ENCODE measurements at places on chromosomes 4 and X.

- no peak for DNase-seq
Observed at GRCh38 chr4:82247629-82248028, 126.2 kb downstream of the HNRNPD start.

DNA sequence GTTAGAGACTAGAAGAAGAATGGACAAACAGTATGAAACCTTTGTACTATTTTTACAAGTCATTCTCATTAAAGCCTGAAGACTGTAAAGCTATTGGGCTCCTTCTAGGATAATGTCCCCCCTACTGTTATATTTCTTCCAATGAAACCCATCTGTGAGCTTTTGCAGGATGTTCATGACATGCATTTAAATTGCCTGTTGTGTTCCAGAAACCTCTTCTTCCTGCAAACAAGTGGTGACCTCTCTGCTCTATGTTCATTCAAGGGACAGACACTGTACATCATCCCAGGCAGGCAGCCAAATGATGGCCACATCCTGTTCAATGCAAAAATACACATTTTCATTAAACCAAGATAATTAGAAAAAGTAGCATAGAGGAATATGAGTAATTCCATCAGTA, 128.0 kb downstream of the C4orf33 start:
- no peak for DNase-seq

DNA sequence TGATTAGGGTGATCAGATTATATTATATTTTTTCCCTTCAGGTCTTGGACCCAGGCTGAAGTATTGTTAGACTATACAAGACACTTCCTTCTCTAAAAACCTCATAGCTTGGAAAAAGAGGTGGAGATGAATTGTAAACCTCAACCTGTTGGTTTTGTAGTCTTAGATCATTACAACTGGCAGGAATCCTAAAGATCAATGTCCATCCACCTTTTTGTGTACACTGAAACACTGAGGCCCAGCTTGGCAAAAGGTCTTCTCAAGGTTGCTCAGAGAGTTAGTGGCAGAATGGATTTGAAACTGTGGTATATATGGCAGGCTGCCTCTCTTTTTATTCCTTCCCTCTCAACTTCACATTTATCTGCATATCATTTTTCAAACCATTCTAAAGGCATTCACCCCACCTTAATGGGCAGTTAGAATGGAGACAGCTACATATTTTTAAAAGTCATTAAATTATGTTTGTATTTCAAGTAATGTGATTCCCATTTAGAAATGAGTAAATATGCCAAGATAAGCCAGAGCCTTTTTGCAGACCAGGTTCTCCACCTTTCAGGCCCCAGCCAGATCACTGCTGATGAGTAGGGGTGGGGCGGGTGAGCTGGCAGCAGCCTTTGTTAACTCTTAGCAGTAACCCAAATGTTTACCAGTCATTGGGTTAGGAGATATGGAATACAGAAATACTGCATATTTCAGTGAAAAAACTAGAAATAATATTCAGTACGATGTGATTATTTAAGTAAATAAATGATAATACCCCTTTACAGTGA, 243.2 kb upstream of the F9 start:
- DNase-seq: no peak

DNA sequence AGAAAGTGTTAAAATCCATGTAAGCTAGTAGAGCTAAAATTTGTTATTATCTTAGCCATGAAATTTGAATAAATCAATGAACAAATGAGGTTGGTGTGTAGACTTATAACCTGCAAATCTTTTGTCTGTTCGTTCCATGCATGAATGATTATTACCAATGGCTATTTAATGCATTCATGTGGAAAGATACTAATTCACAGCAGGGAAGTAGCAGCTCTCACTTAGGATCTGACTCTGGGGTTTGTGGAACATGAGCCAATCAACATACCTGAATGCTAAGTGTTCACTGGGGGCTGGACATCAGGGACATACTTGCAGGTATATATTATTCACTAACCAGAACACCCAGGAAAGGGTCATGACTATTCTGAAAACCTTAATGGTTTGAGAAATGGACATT, 444.1 kb downstream of the STIM2 start:
- DNase-seq: no peak

DNA sequence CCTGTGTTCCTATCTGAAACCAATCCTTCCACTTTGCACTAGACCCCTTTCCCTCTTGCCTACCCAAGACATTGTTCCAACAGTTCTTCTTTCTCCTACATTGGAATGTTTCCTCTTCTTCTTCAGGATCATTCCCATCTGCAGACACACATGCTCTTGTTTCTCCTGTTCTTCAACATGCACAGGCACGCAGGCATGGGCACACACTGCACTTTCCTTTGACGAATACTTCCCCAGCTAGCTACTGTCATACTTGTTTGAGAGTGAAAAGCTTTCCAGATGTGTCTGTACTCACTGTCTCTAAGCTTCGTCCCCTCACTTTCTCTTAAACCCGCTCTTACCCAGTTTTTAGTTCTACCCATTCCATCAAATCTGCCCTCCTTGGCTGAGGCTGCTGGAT, 31.8 kb upstream of the ERVMER34-1 start:
- no peak for DNase-seq

GRCh38 chrX:39928704-39929378, 168.9 kb downstream of the BCOR start:
- no peak for DNase-seq

- no peak for DNase-seq
Observed at GRCh38 chr4:140048419-140048995, 105.5 kb downstream of the MAML3 start.

DNA sequence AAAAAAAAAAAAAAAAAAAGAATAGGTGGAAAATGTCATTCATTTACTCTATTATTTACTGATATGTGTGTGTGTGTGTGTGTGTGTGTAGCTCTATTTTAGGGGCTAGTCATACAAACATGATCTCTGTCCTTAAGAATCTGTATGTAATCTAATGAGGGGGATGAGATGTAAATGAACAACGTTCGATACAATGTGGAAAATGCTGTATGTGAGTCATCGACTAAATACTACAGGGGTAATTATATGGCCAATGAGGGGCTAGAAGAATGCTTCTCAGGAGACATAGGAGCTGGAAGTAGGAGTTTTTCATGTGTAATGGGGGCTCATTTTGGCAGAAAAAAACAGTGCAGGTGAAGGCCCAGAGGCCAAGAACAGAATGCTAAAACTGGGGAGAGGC, 41.9 kb downstream of the LEF1 start:
- DNase-seq: no peak

- no peak for DNase-seq
Observed at GRCh38 chrX:134761788-134762187, 103.5 kb upstream of the PLAC1 start.

GRCh38 chrX:41982953-41983352, 59.6 kb upstream of the CASK start:
- no peak for DNase-seq

DNA sequence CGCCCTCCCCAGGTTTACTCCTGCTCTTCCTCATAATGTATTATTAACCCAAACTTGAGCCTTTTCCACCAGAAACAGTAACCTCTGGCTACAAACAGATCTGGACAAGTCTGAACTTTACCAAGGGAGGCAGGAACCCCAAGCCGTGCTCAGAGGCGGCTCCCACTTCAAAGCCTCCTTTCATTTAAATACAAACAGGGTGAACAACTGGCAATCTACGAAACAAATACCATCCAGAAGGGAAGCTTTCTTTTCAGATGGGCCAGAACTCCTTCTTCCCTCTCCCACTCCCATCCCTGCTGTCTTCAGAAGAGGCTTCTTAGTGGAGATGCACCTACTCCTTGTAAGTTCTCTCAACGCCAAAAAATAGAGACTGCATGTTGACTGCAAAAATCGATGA, 2.1 kb upstream of the GPC4 start:
- DNase-seq: no peak

DNA sequence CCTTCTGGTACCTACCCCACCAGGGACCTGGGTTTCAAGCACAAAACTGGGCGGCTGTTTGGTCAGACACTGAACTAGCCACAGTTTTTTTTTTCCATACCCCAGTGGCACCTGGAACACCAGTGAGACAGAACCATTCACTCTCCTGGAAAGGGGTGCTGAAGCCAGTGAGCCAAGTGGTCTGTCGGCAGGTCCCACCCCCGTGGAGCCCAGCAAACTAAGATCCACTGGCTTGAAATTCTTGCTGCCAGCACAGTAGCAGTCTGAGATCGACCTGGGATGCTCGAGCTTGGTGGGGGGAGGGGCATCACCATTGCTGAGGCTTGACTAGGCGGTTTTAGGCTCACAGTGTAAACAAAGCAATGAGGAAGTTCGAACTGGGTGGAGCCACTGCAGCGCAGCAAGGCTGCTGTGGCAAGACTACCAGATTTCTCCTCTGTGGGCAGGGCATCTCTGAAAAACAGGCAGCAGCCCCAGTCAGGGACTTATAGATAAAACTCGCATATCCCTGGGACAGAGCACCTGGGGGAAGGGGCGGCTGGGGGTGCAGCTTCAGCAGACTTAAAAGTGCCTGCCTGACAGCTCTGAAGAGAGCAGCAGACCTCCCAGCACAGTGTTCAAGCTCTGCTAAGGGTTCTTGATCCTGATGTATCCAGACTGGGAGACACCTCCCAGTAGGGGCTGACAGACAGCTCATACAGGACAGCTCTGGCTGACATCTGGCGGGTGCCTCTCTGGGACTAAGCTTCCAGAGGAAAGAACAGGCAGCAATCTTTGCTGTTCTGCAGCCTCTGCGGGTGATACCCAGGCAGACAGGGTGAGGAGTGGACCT, 223.0 kb downstream of the COX18 start:
- no peak for DNase-seq

DNA sequence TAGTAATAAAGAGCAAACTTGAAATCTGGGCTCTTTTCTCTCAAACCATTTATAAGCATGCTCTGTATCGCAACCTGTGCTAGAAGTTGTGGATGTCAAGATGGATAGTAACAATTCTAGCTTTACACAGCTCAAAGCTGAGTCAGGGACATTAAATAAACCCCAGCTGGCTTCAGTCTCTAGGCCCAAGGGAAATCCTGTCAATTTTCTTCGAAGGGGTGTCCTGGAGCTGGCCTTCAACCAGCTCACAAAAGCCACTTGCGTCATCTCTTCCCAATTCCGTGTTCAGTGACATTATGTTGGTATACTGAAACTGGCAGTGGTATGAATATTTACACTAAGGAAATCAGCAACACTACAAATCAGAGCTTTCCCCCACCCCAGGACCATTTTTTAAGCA, 89.8 kb upstream of the PRKG2 start:
- no peak for DNase-seq

DNA sequence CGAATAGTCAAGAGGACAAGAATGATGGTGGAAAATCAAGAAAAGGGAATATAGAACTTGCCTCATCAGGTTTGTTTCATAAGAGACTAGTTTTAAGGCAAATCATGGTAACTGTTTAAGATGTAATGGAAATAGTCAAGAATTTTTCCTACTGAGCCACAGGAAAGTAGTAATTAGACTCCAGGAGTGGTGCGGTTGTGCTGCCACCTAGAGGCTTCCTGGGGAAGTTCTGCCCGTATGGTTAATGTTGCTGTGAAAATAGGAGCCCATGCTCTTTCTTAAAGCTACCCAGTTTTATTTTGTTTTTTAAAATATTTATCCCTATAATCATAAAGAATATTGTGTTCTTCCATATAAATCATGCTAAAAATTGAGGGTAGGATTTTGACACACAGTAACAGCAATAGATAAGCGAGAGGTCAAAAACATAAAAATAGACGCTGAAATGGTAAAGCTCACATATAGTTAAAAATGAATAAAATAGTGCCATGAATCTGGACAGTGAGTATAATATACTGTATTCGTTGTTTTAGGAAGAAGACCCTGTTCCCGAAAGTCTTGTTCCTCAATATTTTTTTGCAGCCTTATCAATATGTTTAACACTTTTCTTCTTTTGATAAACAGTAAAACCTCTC, 87.0 kb downstream of the PHOX2B start:
- peak; percentile 83 for DNase-seq

GRCh38 chrX:154457491-154458115, 478 bp upstream of the PLXNA3 start:
- DNase-seq: no peak

GRCh38 chr4:168336837-168337549, 18.4 kb upstream of the DDX60 start:
- DNase-seq: no peak

DNA sequence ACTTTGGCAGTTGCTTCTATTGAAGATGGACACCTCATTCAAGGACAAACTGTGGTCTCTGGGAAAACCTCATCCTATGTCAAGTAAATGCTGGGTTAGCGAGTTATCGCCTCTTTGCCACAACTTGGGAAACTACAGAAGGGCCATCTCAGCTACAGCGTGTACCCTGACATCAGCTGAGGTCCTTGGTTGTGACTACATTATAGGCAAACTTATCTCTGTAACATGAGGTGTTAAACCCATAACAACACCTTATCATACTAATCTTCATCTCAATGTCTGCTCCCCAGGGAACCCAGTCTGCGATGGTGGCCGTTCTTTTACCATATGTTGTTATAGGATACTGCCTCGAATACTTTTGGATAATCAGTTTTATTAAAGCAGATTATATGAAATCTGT, 1862.7 kb downstream of the STIM2 start:
- no peak for DNase-seq

- no peak for DNase-seq
Observed at GRCh38 chrX:71650333-71650969, 16.9 kb upstream of the LOC101059915 start.

DNA sequence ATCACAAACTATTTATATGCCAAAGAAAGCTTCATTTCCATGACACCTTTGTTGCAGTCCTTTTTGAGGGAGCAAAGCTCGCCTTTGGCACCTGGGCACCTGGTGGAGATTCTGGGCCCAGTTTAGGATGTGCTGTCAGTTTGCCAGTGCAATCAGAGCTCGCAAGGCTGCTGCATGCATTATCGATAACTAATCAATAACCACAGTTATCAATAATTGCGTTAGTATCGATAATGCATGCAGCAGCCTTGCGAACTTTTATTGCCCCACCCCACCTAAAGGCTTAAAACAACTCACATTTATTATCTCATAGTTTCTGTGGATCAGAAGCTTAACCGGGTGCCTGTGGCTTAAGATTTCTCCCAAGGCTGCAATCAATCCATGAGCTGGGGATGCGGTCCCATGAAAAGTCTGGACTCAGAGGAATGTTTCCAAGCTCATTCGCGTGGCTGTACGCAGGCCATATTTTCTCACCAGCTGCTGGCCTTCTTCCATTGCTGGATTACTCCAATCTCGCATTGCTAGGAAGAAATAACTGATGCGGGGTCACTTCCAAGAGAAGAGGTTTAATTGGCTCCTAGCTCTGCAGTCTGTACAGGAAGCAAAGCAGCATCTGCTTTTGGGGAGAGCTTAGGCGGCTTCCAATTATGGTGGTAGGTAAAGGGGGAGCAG, 6.2 kb upstream of the AFAP1 start:
- DNase-seq: peak; percentile 54

- no peak for DNase-seq
Observed at GRCh38 chr4:185748901-185749390, 63.0 kb downstream of the SORBS2 start.

DNA sequence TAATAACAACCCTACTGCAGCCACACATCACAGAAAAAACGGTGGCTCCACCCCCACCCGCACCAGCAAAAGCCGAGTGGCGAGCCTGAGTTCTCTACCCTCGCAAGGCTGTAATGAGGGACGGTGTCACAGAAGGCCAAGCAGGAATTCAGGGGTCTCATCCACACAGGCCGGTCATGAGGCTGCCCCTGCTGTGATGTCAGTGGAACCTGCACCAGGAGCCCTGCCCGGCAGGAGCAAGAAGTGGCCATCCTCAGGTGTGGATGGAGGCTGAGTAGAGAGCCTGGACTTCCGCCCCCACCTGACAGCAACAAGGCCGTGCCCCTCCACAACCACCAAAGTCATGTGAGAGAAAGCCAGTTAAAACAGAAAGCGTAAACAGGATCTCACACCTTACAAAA, 20.6 kb downstream of the LYAR start:
- DNase-seq: no peak

- no peak for DNase-seq
Observed at GRCh38 chrX:97672608-97673007, 788.9 kb downstream of the RPA4 start.

GRCh38 chr4:189096717-189097116, 844.0 kb upstream of the FRG1 start:
- no peak for DNase-seq
